ENCODE measurements at places on chromosomes 5 and 9. TPM values are rescaled to one million over a fixed set of nuclear protein-coding genes. Genes with fewer than 3 reads are reported as not detected.

DNA sequence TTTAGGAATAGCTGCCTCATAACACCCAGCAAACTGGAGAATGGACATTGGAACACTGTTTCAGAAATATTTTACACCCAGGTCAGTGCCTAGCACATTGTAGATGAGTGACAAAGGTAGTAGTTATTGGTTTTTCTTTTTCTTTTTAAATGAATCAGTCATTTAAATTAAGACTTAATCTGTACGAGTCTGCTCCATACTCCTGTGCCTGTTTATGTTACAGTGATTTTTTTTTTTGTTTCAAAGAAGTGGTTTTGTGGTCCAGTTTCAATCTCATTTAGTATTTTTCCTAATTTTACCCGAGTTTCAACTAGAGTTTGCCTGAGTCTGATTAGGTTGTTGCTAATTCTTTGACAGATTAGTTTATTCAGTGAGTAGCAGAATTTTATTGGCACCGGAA, 16.2 kb downstream of the LMNB1 start:
- no peak for DNase-seq

DNA sequence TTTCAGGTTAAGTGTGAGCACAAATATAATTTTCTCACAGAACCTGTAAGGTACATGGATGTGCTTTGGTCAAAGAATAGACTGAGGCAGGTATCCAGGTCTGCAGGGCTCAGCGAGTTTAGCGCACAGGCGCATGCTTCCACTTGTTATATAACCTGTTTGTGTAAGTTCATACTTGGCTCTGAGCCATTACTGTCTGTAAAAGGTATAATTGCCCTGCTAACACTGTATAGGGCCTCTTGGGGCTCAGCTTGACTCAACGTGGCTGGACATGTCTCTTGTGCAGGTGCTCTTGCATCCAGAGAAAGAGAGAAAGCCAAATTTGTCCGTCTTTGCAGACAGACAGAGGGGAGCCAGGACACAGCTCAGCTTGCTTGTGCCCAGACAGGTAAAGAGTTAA, 759.6 kb downstream of the MTRR start:
- no peak for DNase-seq

DNA sequence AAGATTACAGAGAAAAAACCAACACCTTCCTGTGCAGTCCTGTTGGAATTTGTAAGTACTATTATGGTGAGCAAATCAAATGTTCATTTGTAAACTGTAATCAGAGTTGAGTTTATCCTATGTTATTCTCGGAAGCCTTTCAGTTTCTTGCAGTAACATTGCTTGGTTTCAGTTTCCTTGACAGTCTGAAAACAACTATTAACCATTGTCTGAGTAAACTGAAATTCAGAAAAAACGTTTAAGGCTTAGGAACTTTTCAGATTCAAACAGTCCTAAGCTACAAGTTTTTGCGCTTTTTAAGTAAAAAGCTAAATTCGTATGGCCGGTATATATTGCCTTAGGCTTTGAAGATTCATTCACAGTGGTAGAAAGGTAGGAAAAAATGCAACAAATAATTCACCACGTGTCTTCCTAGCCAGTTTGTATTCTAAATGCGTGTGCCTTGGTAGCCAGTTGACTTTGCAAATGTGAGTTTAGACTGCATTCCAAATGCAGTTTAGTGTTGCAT, 2.5 kb downstream of the GPBP1 start:
- no peak for DNase-seq

DNA sequence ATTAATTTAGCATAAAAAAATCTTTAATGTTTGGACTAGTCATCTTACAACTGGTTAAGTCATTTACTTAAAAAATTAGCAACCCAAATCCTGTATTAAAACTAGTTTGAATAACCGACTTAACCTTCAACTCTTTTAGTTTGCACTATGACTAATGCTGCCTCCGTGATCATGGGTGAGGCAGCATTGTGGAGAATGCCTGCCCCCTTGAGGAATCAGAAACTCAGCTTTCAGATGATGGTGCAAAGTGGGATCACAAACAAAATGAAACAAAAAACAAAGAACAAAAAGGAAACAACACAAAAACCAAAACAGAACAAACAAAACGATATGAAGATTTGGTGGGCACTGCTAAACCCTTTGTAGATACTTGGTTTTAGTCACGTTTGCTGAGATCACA, 127.0 kb upstream of the PALM2AKAP2 start:
- peak; percentile 28 for DNase-seq

GRCh38 chr5:84433461-84433860, 48.8 kb upstream of the EDIL3 start:
- no peak for DNase-seq

DNA sequence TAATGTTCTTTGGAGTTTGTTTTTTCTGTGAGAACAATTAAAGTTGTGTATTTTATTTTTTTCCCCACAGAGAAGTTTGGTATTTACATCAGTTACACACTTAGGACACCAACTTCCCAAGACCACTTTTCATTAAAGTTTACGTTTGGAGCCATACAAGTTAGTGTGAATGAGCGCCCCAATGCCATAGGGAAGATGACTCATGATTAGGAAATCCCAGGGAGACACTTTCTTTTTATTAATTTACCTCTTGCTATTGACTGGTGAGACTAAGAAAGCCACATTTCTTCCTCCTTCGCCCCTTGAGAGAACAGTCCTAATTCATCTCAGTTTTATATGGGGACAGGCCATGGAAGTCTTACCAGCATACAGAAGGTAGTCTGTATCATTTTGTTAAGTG, 57.1 kb downstream of the EDIL3 start:
- DNase-seq = no peak

Gene RGMB
- 6.8 TPM for total RNA-seq

DNA sequence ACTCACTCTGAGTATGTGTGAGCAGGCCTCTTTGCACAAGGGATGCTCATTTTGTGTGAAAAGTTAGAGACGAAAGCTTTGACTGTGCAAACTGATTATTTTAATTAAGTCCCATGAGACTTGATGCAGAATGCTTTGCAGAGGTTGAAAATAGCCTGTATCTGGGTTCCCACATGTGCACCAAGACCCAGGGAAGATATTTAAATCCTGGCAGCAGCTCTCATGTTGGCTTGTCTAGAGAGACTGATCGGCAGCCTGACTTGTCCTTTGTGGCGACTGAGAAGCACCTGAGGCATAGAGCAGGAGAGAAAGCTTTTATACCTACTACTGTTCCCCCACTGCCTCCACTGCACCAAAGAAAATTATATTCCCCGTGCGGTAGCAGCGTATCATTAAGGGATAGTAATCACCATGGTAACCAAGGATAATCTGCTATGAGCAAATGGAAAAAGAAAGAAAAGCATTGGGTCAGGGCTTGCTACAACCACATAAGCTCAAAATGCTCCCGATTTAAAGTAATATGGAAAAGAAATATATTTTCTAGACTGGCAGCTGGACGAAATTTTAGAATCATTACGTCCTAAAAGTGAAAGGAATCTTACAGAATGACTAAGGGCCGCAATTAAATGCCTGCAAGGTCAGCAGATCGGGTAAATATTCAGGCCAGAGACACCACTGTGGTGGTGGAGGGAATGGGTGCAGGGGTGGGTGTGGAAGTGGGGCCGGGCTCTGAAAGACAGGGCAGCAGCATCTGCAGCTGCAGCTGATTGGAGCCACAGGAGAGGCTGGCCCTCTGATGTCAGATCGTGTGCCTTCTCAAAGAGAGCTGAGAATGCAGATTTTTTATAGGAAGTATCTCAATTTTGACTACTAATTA, 135.3 kb upstream of the EPB41L4A start:
- DNase-seq = peak; percentile 18

Gene MAT2B
- 36.8 TPM for total RNA-seq

DNA sequence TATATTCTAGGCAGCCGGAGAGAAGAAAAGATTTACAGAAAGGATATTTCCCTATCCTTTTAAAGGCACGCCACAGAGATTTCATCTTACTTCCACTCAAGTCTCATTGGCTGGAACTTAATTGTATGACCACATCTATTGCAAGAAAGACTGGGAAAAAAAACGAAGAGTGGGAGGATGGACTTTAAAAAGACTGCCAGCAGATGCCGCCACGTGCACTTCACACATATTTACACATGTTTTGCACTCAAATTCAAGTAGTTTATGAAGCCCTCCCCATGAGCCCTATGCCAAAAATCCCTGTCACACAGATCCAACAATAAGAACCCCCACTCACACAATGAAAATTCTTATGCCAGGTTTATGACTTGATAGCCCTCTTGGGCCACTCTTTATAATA, 138.5 kb upstream of the TYRP1 start:
- no peak for DNase-seq

DNA sequence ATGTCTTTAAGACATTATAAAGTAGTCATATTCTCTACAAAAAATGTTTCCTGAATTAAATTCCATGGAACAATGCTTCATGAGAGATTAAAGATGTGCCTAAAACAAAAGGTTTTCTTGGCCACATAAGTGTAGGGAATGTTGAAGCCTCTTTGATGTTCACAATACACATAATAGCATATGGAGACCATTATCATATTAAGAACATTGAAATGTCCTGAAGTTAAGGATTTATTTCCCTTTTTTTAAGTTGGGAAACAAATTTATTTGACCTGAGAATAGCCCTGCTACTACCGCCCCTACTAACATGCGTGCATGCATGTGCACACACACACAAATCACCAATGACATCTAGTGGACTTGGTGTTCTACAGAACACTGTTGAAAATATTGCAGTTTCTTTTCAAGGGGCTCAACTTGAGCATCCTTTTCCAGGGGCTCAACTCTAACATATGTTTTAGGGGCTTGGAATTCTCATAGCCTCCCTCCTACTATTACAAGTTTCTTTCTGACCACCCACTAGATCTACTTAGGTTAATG, 124.9 kb upstream of the C6 start:
- DNase-seq = no peak

DNA sequence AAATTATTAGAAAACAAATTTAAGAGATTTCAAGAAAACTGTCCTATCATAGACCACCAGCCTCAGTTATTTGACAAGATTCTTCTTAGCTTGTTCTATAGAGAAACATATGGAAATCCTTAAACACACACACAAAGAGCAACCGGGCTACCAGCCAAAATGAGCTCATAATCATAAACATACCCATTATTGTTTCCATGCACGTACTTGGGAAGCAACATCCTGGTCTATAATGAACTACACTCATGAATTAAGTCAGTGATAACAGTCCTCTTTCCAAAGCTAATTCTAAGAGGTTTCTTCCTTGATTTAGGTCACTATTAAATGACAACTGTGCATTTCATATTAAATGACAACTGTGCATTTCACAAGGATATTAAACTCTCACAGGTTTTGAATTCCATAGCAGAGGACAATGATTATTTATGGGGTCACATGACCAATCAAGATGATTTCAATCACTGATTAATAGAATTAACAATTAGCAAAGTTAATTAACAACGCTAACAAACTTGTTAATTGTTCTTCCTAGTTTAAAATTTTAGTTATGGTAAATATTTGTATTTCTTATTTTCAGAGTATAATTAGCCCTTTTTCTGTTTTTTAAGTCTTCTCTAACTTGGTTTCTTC, 77.0 kb downstream of the OXCT1 start:
- peak; percentile 74 for DNase-seq
